ENCODE measurements at places on chromosomes 13 and 19. TPM values are rescaled to one million over a fixed set of nuclear protein-coding genes. Genes with fewer than 3 reads are reported as not detected.

The ZNF575 gene
- 4.0 TPM for polyA plus RNA-seq

The CPB2 gene
- polyA plus RNA-seq = 0.10 TPM

The WIZ gene
- polyA plus RNA-seq = 22.7 TPM

The KANK3 gene
- polyA plus RNA-seq = 6.3 TPM

The KL gene
- 3.9 TPM for polyA plus RNA-seq

The COMP gene
- 1.2 TPM for polyA plus RNA-seq

The OR7C1 gene
- polyA plus RNA-seq = 0.03 TPM

The ZNF98 gene
- 1.2 TPM for polyA plus RNA-seq

The RETN gene
- polyA plus RNA-seq = 1.1 TPM

Measured in large intestine (tissue), 12 donors.